Naive thymus-derived CD8-positive, alpha-beta T cell (primary cell): ENCODE measurements at places on chromosomes 11 and 22.

DNA sequence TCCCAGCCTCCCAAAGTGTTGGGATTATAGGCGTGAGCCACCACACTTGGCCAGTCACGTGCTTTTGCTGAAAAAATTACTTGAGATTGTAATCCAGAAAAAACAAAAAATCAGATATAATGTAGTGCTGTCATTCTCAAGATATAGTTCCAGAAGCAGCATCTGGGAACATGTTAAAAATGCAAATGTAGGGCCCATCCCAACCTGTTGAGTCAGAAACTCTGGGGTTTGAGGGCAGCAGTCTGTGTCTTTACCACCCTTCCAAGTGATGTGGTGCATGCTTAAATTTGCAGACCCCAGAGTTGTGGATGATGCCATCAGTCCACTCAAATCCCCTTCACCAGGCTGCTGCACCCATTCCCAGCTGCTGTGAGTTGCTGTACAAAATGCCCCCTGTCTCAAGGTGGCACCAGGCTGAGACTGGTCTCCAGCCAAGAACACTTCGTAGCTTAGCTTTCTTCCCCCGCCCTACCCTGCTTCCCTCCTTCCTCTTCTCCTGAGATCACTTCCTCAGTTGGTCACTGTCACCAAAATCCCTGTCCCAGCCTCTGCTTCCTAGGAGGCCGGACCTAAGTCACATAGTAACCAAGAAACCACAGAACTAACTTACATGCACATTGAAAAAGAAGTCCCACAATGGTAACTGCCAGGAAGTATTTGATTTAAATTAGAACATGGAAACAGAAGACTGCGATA is 18.2 kb upstream of the ARRB1 start:
- H3K4me3 ChIP-seq, result peak overlapping the region; percentile 79
- no peak for DNase-seq
- no peaks in the 10 kb centered on the region for H3K36me3 ChIP-seq
- peaks cover 31% of the 10 kb centered on the region for H3K4me1 ChIP-seq
- peak overlapping the region; percentile 84 for H3K27ac ChIP-seq
- H3K27me3 ChIP-seq, result no peaks in the 10 kb centered on the region

DNA sequence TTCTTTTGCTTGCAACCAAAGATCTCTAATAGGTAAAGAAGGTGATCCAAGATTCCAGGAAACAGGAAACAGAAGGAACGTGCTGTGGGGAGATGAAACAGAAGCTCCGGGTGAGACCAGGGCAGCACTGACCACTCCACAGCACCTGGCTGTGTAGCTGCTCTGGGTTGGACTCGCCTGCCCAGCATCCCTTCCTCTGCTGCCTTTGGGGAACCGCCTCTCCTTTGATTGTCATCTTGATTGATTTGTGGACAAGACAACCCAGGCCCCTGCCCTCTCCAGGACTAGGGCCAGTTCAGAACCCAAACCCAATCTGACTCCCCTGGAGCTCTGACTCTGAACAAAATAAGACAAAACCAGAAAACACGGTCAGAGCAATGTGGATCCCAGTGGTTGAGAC is 14.7 kb upstream of the APOBEC3A start:
- no peaks in the 10 kb centered on the region for H3K36me3 ChIP-seq
- H3K4me3 ChIP-seq, result peak overlapping the region; percentile 24
- peaks cover 43% of the 10 kb centered on the region for H3K27me3 ChIP-seq
- H3K27ac ChIP-seq, result no peak overlapping the region

DNA sequence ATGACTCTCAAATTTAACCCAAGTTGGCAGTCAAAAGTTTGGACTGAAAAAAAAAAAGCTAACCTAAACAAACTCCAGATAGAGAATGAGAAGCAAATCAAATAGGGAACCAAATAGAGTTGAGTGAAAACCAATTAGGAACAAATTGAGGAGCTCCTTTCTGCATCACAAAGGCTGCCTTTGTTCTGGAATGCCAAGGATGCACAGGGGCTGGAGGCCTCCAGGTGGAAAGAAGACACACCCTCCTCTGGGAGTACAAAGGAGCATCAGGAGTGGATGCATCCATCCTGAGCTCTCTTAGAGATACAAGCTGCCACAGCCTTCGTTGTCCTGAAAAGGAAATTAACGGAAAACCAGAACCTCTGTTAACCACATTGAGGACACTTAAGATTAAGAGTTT is 73.3 kb downstream of the MRGPRX1 start:
- no peaks in the 10 kb centered on the region for H3K4me1 ChIP-seq
- H3K4me3 ChIP-seq, result no peak overlapping the region
- H3K27ac ChIP-seq, result no peak overlapping the region
- peaks cover 20% of the 10 kb centered on the region for H3K27me3 ChIP-seq
- no peaks in the 10 kb centered on the region for H3K36me3 ChIP-seq

DNA sequence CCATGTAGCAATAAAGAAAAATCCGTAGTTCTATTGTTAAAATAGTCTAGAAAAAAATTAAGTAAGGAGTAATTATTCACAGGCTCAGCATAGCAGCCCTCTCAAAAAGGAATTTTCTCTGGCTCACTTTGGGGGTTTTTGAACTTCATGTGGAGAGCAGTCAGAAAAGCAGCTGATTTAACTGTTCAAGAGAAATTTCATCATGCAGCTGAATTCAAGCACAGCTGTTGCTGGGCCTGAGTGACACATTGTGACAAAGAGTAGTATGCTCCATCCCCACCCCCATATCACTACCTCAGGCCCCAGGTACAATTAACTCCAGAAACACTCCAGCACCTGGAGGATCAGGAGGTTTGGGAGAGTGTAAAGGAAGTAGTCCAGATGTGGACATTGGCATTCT is 272.1 kb downstream of the FAM76B start:
- no peak overlapping the region for H3K27ac ChIP-seq
- no peak overlapping the region for H3K4me3 ChIP-seq
- H3K36me3 ChIP-seq, result no peaks in the 10 kb centered on the region
- no peaks in the 10 kb centered on the region for H3K4me1 ChIP-seq

DNA sequence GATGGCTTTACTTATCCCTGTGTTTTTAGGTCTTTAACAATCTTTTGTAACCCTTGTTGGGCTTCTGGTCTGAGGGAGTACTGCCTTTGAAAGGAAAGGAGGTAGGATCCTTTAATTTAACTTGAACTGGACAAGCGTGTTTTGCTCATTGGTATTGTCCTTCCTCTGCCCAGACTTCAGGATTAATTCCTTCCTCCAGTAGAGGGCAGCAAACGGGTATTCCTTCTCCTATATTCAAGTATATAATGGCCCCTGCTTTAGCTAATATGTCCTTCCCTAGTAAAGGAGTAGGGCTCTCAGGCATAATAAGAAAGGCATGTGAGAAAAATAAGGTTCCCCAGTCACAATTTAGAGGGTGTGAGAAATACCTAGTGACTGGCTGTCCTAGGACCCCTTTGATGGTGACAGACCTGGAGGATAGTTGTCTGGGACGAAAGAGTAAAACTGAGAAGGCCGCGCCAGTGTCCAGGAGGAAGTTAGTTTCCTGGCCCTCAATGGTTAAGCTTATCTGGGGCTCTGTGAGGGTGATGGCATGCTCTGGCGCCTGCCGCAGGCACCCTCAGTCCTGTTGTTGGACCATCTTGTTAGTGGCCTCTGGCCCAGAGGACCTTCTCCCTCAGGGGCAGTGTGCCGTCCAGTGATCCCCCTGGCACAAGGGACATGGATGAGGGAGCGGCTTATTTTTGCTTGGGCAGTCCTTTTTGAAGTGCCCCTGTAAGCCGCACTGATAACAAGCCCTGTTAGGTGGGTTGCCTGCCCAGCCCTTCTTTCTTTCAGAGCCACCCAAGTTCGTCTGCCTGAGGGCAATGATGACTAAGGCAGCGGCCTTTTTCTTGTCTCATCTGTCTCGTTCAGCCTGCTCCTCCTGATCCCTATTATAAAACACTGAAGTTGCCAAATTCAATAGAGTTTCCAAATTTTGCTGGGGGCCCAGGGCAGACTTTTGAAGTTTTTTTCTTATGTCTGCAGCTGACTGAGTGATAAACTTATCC is 51.8 kb downstream of the C11orf71 start:
- H3K27ac ChIP-seq, result no peak overlapping the region
- peak; percentile 29 for DNase-seq
- no peak overlapping the region for H3K4me3 ChIP-seq
- no peaks in the 10 kb centered on the region for H3K36me3 ChIP-seq

- peaks cover 93% of the 10 kb centered on the region for H3K4me1 ChIP-seq
- no peaks in the 10 kb centered on the region for H3K27me3 ChIP-seq
- H3K27ac ChIP-seq, result peak overlapping the region; percentile 95
- peak overlapping the region; percentile 83 for H3K4me3 ChIP-seq
Observed at GRCh38 chr11:128548649-128549255, 38.6 kb downstream of the ETS1 start.

- peaks cover 5% of the 10 kb centered on the region for H3K27me3 ChIP-seq
- no peaks in the 10 kb centered on the region for H3K36me3 ChIP-seq
- H3K4me3 ChIP-seq, result no peak overlapping the region
- no peaks in the 10 kb centered on the region for H3K4me1 ChIP-seq
- DNase-seq, result no peak
- no peak overlapping the region for H3K27ac ChIP-seq
Observed at GRCh38 chr11:122126024-122126688, 10.1 kb upstream of the BLID start.

DNA sequence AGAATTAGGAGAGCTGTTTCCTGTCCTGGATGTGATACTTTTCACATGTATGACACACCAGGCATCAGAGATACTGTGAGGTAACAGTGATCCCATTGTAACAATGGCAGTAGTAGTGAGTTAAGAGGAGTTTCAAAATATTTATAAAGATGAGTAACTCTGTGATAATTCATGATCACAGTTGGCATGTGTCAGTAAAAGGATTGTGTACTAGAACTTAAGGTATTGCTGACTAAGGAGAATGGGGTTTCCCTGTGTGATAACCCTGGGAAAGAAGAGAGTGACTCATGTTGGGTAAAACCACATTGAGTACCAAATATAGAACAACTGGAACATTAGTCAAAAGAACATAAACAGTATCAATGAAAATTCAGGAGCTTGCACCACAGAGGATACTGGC is 22.9 kb upstream of the SLC5A1 start:
- H3K27me3 ChIP-seq, result peaks cover 23% of the 10 kb centered on the region
- H3K4me1 ChIP-seq, result no peaks in the 10 kb centered on the region
- H3K4me3 ChIP-seq, result no peak overlapping the region
- no peak for DNase-seq

- DNase-seq, result no peak
- peaks cover 50% of the 10 kb centered on the region for H3K4me1 ChIP-seq
- H3K27ac ChIP-seq, result peak overlapping the region; percentile 21
- no peaks in the 10 kb centered on the region for H3K36me3 ChIP-seq
Observed at GRCh38 chr11:96084610-96085318, 160.9 kb upstream of the MTMR2 start.

- no peak overlapping the region for H3K27ac ChIP-seq
- H3K4me3 ChIP-seq, result no peak overlapping the region
- H3K4me1 ChIP-seq, result no peaks in the 10 kb centered on the region
- H3K36me3 ChIP-seq, result no peaks in the 10 kb centered on the region
- no peak for DNase-seq
- peaks cover 3% of the 10 kb centered on the region for H3K27me3 ChIP-seq
Observed at GRCh38 chr11:68674461-68674860, 9.9 kb upstream of the GAL start.
